Activated T-cell treated with anti-CD3 and anti-CD28 coated beads, Interleukin-2, amount 50 U/mL, for 24 hours (primary cell): ENCODE measurements at places on chromosomes 12 and 14.

GRCh38 chr14:63006531-63006930, 38.7 kb downstream of the KCNH5 start:
- no peak for DNase-seq

- no peak for DNase-seq
These were observed 7.5 kb upstream of the CCDC177 start for GRCh38 chr14:69582212-69582611.

DNA sequence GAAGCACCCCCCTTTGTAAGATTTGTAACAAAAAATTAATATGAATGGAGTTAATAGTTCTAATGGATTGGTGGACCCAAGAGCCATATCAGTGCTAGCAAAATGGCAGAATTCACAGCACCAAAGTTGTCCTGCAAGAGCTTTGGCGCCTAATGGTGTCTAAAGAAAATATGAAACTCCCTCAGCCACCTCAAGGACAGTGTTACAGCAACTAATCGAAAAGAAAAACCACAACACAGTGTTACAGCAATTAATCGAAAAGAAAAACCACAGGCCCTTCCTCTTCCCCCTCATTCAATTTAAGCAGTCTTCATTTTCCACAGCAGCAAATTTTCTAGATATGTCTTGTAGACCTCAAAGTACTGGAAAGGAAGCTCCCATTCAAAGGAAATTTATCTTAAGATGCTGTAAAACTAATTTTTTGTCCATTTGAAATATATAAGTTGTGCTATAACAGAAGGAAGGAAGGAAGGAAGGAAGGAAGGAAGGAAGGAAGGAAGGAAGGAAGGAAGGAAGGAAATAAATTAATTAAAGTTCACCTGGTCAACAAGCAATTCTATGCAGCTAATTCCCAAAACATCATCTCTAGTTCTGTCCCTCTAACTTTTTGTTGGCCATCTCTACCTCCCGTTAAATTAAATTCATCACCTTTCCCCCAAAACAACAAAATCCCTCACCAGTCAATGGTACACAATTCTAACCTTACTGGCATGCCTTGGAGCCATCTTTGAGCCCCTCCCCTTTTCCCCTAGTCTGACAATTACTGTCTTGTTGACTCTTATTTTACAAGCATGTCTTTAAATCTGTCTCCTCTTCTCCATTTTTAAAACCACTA, 17.4 kb downstream of the LRP6 start:
- no peak for DNase-seq

DNA sequence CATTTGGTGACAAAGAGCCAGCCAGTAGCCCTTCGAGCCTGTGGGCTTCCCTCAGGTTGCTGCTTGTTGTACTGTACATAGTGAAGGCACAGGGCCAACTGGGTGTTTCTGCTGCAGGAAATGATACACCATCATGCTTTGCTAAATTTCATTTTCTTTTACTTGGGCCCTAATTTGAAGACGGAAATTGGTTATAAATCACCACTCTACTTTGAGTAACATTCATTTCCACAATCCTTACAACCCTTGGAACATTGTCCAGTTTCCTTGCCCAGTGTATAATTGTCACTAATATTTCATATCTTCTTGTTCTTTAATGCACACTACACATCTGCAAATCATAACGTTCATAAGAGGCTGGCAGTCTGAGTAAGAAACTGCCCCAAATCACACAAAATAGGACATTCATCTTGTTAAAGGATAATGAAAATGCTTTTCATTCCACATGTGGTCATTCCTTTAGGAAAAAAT, 30.2 kb downstream of the MSRB3 start:
- no peak for DNase-seq

GRCh38 chr14:37253905-37254304, 56.2 kb downstream of the MIPOL1 start:
- DNase-seq: no peak

- no peak for DNase-seq
These were observed 51.9 kb downstream of the BICD1 start for GRCh38 chr12:32158525-32158924.

DNA sequence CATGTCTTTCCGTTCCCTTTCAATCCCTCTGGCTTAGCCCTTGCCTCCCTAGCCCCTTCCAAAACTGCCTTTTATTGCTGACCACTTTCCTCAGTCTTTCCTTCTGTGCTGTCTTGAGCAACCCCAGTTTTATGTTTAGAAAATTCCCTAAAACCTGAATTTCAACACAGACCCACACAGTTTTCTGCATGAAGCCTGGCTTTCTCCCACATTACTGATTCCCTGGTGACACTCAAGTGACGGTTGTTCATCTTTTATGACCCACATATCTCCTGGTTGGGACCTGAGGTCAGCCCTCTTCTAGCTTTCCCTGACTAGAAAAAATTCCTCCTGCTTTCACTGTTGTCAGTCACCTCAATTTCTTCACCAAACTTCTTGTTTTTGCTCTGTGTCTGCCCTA, 21.0 kb downstream of the FGD4 start:
- DNase-seq: no peak

DNA sequence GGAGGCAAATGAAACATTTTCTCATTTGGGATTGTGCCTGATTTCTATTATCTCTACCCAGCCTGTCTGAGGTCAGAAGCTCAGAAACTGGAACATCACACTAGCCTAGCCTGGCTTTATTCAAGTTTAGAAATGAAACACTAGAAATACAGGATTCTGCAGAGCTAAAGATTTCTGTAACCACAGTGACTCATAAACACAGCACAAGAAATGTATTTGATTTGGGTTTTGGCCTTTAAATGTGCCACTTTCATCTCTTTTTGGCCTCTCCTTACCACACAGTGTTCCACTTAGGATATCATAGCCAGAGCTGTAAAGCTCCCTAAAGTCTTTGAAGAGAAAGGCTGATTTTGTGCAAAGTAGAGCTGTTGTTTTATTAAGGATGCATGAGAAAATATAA, 307.5 kb downstream of the EMP1 start:
- no peak for DNase-seq

GRCh38 chr12:109089683-109090082, 3.6 kb downstream of the ALKBH2 start:
- no peak for DNase-seq

- DNase-seq: no peak
These were observed 822.1 kb upstream of the FLRT2 start for GRCh38 chr14:84707830-84708229.

- no peak for DNase-seq
These were observed 92.7 kb downstream of the SNAPC1 start for GRCh38 chr14:61854898-61855297.

DNA sequence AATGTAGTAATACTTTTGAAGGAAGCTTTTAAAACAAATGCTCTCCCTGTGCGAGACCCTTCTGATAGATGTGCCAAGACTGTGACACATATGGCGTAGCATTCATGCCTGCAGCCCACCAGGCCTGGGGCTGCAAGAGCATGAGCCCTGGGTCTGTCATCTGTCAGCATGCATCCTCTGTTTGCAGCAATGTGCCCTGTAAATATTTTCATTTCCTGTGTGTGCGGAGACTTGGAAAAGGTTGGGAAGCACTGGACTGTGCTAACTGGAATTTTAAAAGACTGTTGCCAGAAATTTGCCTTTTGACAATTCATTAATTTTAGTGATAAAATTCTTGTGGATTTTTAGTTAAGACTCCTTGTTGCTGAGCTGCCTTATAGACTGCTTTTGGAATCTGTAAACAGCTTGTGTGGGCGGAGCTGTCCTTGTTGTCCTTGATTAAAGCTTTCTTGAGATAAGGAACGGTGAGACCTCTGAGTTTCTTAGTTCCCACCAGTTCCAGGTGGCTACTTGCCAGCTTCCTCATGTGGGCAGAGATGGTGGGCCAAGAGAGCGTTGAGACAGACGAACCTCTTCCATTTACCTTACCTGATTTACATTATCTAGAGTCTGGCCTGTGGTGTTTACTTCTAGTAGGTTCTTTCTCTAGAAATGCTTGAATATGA, 23.4 kb downstream of the MARK3 start:
- no peak for DNase-seq

DNA sequence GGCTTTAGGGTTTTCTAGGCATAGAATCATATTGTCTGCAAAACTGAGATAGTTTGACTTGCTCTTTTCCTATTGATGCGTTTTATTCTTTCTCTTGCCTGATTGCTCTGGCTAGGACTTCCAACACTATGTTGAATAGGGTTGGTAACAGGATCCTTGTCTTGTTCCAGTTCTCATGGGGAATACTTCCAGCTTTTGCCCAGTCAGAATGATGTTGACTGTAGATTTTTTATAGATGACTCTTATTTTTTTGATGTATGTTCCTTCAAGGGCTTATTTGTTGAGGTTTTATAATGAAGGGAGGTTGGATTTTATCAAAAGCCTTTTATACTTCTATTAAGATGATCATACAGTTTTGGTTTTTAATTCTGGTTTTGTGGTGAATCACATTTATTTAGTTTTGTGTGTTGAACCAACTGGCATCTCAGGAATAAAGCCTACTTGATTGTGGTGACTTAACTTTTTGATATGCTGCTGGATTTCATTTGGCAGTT, 478.2 kb downstream of the TMEM117 start:
- DNase-seq: no peak

DNA sequence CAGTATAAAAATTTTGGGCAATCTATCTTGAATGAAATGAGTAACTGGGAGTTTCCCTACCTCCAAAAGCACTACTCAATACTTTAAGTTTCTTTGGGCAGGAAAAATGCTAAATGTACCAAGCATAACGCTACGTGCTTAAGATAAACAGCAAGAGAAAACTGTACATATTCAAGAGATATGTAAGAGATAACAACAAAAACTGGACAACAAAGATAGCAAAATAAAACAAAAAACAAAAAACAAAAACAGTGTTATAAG, 20.0 kb downstream of the PTGES3 start:
- no peak for DNase-seq

- no peak for DNase-seq
These were observed 126.8 kb upstream of the ARHGAP5 start for GRCh38 chr14:31950331-31950730.

DNA sequence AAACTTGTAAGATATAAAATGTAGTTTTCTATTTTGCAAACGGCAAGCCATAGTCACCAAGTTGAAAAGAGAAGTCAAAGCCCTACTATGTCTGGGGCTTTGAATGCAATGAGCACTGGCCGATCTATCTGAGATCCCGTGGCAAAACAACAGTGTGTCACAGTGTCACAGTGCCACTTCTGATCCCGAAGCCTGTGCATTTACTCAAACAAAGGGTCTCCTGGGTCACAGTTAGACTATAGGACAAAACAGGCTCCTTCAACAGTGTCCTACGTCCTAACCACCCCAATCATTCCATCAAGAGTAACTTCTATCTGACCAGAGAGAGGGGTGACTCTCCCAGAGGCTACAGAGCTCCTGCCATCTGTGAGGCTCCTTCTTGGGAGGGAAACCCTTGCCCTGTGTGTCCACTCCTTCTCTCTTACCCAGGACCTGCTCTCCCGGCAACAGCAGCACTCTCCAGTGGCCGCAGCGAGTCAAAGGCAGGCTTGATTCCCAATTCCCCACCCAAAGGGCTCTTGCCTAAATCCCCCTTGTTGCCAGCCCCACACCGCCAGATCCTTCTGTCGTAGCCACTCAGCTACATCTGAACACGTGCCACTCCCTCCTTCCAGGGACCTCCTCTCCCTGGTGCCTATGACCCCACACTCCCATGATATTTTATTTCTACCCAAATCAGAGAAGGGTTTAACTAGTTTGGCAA, 14.0 kb upstream of the SELPLG start:
- DNase-seq: no peak

DNA sequence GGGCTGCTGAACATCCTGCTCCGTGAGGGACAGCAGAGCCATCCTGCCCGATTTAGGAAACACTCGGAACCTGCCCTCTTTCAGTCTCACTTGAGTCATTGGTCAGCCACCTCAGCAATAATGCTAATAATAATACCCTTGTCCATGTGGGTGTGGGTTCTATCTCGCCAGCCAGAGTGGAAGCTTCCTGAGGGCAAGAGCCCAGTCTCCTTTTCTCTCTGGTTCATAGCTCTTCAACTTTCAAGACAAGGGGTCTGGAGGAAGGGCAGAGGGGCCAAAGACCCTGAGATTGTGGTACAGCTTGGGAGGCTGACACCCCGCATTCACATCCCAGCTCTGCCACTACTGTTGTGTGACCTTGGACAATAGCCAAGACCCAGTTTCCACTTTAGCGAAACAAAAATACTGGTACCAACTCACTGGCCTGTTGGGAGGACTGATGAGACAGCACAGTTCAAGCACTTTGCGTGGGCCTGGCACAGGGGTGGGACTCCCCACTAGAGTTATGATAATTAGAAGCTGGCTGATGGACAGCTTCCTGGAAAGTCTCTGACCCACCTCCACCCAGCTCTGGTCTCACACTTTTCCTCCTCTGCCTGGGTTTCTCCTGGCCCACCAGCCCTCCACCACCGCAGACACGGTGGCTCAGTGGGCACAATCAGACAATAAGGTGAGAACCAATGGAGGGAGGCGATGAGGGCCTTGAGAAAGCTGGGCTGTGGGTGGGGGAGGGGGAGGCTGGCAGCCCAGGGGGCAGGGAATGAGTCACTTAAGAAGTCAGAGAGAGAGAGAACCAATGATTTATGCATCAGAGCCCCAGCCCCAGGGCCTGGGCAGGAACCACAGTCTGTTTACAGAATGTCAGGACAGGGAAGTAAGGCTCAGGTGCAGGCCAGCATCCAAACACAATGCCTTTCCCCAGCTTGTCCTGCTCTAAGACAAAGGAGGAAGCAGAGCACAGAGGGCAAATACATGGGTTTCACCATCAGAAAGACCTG, 9.6 kb downstream of the FAIM2 start:
- DNase-seq: no peak

DNA sequence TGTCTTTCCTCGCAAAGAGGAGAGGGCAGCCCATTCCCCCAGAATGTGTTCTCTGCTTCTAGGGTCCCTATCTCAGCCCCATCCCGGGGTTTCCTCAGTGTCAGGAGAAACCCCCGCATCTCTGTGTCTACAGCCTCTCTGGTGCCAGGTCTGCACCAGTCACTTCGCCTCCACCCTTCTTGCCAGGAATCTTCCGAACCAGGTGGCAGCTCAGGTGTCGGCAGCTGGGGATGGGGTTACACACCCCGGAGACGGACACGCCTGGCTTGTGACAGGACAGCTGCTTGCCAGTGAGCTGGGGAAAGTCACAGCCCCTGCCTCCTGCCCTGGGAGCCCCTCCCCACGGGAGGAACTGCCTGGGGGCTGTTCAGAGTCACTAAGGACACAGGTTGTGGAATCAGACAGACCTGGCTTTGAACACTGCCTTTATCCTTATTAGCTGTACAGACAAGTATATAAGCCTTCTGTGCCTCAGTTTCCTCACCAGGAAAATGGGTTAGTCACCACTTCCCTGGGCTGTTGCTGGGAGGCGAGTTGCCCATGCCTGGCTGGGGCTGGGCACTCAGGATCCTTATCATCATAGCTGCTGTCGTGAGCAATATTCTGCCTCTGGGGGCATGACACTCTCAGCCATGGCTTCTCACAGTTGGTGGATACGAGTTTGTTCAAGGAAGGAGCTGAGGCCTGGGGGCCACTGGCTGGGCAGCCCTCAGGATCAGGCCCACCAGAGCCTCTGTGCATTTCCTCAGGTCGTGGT, 10.8 kb downstream of the HIP1R start:
- no peak for DNase-seq

- DNase-seq: no peak
These were observed 13.8 kb upstream of the ADCK1 start for GRCh38 chr14:77786148-77786547.

GRCh38 chr14:23130871-23131270, 11.8 kb upstream of the CEBPE start:
- no peak for DNase-seq
